Activated CD4-positive, CD25-positive, alpha-beta regulatory T cell treated with anti-CD3 and anti-CD28 coated beads, Interleukin-2, amount 50 U/mL, for 16 hours (primary cell): ENCODE measurements at places on chromosomes 6 and 20.

GRCh38 chr6:147974376-147974775, 368.3 kb upstream of the SASH1 start:
- DNase-seq, result no peak

DNA sequence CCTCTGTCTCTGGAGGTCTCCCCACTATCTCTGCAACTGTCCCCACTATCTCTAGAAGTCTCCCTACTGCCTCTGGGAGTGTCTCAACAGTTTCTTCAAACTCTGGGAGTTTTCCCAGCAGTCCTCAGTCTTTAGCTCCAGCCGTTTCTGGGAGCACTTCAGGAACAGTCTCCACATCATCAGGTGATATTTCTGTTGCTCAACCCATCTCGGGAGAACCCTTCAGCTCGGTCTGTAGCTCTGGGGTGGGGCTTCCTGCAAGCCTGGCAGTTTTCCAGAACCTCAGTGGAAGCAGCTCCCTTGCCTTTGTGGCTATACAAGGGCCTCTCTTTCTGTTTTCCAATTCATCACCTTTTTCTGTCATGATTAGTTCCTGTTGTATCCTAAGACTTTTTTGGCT, 3.0 kb upstream of the SFTA2 start:
- DNase-seq, result no peak

GRCh38 chr6:155014137-155014536, 19.0 kb downstream of the TIAM2 start:
- no peak for DNase-seq

DNA sequence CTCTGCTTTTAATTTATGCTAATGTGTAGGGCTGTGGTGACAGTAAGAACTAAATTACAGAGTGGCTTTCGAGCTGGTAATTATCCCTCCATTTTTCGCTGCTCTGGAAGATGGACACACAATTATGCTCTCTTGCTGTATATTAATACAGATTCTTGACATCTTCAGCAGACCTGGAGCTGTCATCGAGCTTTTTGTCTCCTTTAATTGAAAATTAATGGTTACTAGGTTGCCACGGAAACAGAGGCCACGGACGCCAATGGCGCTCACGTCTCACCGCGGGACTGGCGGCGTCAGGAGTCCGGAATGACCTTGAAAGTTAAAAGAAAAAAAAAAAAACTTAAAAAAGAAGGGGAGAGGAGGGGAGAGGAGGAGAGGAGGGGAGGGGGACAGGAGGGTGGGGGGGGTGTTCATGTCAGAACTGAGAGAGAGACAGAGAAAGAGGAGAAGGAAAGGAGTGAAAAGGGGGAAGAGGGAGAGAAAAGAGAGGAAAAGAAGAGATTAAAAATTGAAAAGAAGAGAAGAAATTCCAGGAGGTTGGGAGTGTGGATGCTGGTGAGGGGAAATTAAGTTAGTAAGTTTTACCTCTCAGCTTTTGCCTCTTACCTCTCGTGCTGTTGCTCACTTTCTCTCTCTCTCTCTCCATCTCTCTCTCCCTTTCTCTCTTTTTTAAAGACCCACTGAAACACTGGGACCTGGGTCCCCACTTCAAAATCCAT, 22.1 kb upstream of the FOXP4 start:
- no peak for DNase-seq

GRCh38 chr6:135657207-135657606, 159.7 kb upstream of the AHI1 start:
- DNase-seq, result no peak
